ENCODE measurements at places on chromosomes 12 and 14. TPM values are rescaled to one million over a fixed set of nuclear protein-coding genes. Genes with fewer than 3 reads are reported as not detected.

- no peak for DNase-seq
Observed at GRCh38 chr14:24133735-24134134, 2.3 kb upstream of the PSME1 start.

DNA sequence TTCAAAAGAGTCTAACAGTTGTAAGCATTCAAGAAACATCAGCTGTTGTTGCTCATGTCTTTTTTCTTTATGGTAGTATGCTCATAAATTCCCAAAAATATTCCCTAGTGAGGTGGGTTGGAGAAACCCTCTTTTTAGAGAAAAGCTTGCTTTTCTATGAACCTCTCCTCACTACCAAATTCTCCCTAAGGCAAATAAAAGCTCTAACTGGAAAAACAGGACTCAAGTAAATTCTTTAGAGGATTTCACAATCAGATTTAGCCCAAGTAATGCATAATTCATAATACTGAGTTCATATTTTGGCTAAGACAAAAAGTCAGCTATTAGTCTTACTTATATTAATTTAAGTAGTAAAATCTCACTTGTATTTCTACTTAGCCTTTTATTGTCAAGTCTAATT is 59.1 kb downstream of the DIO2 start:
- DNase-seq = no peak

DNA sequence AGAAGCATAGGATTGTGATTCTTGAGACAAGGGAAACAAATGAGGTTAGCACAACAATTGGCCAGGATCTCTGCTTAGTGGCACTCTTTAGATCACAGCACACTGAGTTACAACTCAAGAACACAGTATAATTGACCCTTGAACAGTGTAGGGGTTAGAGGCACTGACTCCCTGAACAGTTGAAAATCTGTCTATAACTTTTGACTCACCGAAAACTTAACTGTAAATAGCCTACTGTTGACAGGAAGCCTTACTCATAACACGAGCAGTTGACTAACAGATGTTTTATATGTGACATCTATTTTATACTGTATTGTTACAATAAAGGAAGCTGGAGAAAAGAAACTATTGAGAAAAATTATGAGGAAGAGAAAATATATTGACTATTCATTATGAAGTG is 296.1 kb downstream of the RERGL start:
- no peak for DNase-seq

GRCh38 chr12:44875417-44875953 is 630 bp downstream of the NELL2 start:
- no peak for DNase-seq

GRCh38 chr12:78034025-78034424 is 203.3 kb downstream of the NAV3 start:
- no peak for DNase-seq

DNA sequence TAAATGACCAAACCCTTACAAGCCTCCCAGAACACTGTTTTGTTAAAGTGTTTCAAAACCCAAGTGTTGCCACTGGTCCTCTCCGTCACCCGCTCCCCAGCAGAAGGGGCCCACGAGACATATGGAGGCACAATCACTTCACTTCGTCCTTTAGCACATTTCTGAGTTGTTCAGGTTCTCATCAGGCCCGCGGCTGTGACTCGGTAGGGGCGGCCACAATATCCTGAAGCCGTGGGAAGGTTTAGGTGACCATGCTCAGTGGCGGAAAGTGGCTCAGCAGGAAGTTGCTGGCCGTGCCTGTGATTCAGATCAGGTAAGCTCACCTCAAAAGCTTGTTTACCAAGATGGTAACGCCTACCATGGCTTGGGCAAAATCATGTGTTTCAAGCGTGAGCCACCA is 227.5 kb downstream of the GLT1D1 start:
- no peak for DNase-seq

SLC41A2 gene
- total RNA-seq = 19.4 TPM

IL26 gene
- not detected for total RNA-seq

AICDA gene
- total RNA-seq = not detected

Data from dermis blood vessel endothelial cell (primary cell).